GM18507 (cell line): ENCODE measurements at places on chromosomes 12 and 14.

DNA sequence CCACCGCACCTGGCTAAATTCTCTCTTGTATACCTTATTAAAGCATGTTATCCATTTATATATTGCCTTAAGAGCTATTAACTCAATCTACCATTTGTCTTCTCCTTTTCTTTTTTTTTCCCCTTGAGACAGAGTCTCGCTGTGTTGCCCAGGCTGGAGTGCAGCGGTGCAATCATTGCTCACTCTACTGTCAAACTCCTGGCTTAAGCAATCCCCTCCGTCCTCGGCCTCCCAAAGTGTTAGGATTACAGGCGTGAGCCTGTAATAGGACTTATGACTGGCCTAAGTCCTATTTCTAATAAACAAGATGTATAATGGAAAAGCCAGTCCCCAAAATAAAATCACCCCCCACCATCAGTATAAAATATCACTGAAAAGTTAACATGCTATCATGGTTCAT is 14.4 kb downstream of the SNX6 start:
- DNase-seq, result no peak

DNA sequence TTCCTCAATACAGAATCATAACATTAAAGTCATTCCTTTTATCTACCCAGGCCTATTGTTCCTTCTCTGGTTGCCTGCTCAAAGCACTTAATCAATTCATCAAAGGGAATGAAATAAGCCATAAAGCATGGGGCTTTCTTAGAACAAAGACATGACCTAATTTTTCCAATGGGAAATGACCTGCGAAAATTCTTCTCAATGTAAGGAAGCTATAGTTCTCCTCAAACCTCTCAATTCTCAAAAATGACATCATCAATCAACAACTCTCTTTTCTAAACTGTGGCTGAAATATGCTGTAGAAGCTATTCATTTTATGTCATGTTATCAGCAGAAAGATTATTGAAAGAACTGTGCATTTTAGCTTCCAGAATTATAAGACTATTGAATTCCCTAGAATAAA is 116.0 kb upstream of the PTPRR start:
- no peak for DNase-seq

GRCh38 chr12:7610006-7610405 is 55.7 kb downstream of the APOBEC1 start:
- DNase-seq, result no peak

- DNase-seq, result no peak
Measured at GRCh38 chr12:113088971-113089756, 32.6 kb downstream of the DTX1 start.

GRCh38 chr12:111428728-111429175 is 23.0 kb downstream of the SH2B3 start:
- no peak for DNase-seq

DNA sequence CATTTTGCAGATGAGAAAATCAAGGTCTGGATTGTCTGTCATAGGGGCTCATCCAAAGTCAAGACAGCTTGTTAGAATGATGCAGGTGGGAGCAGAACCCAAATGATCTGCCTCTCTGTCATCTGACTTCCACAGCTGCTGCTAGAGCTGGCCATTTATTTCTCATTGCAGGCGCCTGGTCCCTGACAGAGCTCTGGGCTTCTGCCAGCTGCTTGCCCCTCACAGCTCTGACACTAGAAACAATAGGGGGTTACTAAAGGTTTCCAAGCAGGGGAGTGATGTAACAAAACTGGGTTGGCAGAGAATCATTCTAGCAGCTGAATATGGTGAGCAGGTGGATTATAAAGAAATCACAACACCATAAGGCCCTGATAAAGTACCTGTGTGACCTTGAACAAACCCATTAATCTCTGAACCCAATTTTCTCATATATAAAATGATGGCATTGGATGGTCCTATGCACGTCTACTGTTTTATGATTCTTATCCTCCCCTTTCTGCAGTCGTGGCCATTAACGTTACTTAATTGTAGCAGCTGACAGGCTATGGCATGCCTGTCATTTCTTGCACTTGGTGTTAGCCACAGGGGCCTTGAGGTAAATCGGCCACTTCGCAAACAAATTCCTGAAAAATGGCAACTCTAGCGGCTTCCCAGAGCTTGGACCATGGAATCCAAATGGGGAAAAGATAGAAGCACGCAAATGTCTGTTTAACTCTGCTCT is 134.6 kb downstream of the RMST start:
- DNase-seq, result no peak

DNA sequence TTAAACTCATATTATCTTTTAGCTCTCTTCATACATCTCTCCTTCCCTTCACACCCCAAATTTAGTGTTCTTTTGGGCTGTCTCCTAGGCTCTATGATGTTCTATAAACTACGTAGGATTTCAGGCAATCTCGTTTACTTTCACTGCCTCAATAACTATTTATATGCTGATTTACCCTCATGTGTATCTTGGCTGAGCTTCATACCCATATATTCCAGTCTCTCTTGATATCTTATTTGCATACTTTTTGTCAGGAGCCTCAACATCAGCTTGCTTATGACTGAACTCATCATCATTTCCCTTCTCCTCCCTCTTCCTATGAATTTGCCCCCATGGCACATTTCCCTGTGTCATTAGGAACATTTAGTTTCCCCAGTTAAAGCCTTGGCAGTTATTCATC is 262.1 kb upstream of the FBXO33 start:
- DNase-seq, result no peak

GRCh38 chr12:122031342-122032216 is 9.9 kb downstream of the BCL7A start:
- no peak for DNase-seq

DNA sequence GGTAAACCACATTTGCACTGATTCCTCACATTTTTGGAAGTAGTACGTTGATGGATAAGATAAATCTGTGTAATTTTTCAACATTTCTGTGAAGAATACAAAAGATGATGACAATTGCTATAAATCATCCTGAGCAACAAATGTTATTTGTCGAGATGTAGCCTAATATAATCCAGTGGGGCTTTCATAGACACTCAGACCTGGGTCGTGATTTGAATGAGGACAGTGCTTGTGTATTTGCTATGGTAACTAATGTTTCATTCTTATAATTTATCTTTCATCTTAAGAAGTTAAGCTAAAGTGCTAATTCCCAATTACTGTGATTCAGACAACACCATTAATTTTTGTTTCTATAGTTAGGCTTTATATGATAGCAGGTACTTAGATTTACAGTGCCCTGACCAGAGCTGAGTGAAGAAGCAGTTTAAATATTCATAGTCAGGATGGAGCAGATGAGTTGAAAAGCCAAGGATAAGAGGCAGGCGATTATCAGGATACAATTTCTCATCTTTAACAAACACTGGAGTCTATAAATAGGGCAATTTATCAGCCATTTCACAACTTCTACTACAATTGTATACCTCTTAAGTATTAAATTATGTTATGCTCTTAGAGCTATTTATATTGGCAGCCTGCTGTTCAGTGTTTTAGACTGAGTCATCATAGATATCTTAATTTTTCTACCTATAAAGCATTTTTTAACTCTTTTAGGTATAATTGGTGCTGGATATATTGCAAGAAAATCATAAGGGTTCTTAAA is 359.9 kb downstream of the TRHDE start:
- no peak for DNase-seq

- DNase-seq, result peak; percentile 5
Measured at GRCh38 chr14:44961151-44961553, 595 bp downstream of the KLHL28 start.

DNA sequence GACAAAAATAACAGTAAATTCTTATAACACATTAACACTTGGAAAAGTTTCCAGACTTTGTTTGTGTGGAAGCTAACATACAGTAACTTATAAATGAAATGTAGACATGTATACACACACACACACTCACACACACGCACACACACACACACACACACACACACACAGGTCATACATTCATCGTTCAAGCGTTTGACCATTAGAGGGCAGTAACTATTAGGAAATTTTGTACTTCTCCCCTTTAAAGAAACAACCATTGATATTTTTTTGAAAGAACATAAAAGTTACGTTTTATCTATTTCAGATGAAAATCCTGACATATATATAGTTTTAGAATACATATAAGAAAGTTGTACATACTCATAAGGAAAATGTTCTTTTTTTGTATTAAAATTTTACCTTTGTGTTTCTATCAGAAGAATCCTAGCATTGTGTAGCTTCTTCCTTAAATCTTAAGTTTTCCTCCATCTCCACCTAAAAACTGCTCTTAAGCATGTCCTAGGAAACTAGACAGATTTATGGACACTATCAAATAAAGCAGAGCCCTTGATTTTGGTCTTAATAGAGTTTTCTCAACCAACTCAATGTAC is 29.0 kb downstream of the PTPRQ start:
- no peak for DNase-seq

GRCh38 chr12:89593873-89594272 is 68.0 kb upstream of the POC1B start:
- DNase-seq, result no peak
